Activated CD4-positive, alpha-beta T cell treated with anti-CD3 and anti-CD28 coated beads for 24 hours (primary cell): ENCODE measurements at places on chromosomes 16 and 17.

DNA sequence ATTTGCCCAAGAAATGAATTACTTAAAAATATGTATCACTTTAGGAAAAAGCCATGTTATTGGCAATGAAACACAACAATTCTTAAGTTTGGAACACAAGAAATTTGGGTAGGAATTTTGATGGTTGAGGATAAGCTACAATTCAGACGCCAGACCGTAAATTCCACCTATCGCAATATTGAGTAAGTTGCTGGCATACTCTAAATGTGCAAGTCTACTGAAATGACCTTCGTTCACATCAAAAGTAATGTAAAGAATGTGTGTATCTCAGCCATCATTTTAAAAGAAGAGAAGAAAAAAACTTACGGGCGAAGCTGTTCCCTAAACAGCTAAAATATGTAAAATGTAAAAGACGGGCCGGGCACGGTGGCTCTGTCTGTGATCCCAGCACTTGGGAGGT lies 33.4 kb downstream of the UBE2G1 start:
- no peak for DNase-seq

GRCh38 chr17:45579529-45580495 lies 89.3 kb upstream of the PLEKHM1 start:
- no peak for DNase-seq

DNA sequence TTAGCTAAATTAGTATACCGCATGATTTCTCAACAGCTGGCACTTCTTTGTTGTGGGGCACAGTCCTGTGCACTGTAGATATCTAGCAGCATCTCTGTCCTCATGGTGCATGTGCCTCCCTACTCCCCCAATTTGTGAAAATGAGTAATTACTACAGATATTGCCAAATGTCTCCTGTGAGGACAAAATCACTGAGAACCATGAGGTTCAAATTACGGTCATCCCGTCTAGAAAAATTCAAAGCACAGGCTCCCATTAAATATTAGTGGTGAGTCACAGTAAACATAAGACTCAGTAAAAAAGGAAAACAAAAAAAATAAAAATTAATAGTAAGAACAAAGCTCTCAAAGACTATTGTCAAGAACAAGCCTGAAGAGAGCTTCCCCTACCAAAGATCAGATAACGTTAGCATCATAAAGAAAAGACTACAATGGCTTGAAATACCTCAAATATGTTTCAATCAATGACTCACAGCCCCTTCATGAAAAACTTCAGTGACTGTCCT lies 57.8 kb downstream of the STH start:
- no peak for DNase-seq

- DNase-seq = no peak
These were observed 6.3 kb downstream of the SLFN12L start for GRCh38 chr17:35531160-35531559.

DNA sequence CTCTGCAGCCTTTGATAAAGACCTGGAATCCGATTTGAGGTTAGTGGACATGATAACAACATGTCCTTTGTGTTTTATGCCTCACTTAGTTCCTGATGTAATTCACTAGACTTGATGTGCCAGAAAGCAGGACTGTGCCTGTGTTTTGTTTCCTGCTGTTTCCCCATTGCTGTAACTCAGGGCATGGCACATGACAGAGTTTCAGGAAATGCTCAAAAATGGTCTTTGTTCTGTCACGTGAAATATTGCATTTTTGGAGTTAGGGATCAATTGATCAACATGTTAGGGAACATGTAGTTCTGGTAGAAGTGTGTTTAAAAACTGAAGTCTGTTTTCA lies 32.8 kb downstream of the DHX38 start:
- no peak for DNase-seq

GRCh38 chr17:65762973-65763372 lies 201.5 kb upstream of the AXIN2 start:
- no peak for DNase-seq

DNA sequence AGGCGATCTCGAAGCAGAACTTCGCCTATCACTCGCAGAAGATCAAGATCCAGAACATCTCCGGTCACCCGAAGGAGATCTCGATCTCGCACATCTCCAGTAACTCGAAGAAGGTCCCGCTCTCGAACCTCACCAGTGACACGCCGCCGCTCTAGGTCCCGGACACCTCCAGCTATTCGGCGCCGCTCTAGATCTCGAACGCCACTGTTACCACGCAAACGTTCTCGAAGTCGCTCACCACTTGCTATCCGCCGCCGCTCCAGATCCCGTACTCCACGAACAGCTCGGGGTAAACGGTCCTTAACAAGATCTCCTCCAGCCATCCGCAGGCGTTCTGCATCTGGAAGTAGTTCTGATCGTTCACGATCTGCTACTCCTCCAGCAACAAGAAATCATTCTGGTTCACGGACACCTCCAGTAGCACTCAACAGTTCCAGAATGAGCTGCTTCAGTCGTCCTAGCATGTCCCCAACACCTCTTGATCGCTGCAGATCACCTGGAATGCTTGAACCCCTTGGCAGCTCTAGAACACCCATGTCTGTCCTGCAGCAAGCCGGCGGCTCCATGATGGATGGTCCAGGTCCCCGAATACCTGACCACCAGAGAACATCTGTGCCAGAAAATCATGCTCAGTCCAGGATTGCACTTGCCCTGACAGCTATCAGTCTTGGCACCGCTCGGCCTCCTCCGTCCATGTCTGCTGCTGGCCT lies 10.5 kb downstream of the ELOB start:
- no peak for DNase-seq

DNA sequence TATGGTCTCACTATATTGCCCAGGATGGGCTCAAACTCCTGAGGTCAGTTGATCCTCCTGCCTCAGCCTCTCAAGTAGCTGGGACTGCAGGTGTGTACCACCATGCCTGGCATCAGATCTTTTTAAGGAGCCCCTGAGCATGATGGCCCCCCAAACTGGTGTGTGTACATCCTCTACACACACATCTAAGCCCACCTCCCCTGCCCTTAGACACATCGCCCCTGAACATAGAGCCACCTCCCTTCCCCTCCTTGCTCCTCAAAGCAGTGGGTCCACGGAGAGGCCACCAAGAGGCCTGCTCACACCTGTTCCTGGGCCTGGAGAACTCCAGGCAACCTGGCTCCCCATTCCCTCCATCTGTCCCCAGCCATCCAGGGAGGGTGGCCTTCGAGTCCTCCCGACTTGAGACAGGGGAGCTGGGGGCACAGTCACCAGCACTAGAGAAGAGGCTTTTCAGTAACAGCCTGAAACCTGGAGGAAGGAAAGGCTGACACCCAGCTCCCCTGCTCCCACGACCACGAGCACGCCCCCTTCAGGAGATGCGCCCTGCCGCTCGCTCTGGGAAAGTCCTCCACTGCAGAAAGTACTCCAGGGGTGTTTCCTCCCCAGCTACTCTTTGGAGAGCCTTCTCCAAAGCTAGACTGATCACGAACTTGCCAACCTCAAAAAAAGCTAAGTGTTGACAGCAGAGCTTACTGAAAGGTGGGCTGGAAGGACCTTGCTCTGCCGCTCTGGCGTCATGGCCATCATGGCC lies 12.6 kb upstream of the PRR29 start:
- DNase-seq = no peak

DNA sequence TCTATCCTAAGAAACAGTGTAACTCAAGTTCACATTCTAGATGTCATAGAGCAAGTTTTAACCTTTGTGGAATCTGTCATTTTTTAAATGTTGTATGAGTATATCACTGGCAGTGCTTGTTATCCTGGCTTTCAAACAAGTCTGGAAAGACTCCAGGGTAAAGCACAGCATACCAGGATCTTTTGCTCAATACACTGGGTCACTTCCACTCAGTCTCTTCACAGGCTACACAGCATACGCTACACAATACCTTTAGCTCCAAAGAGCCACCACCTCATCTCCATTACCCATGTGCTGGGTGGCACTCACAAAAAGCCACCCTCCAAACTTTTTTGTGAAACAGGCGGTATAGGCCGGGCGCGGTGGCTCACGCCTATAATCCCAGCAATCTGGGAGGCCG lies 69.5 kb downstream of the PARN start:
- DNase-seq = no peak

GRCh38 chr17:28327709-28328108 lies 7.6 kb downstream of the IFT20 start:
- DNase-seq = no peak

- no peak for DNase-seq
These were observed 50.2 kb downstream of the SDK2 start for GRCh38 chr17:73594025-73594424.

DNA sequence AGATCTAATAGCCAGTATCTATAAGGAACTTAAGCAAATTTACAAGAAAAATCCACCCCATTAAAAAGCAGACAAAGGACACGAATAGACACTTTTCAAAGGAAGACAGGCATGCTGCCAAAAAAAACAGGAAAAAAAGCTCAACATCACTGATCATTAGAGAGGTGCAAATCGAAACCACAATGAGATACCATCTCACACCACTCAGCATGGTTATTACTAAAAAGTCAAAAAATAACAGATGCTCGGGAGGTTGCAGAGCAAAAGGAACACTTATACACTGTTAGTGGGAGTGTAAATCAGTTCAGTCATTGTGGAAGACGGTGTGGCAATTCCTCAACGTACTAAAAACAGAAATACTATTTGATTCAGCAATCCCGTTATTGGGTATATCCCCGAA lies 9.6 kb downstream of the STX8 start:
- DNase-seq = no peak

DNA sequence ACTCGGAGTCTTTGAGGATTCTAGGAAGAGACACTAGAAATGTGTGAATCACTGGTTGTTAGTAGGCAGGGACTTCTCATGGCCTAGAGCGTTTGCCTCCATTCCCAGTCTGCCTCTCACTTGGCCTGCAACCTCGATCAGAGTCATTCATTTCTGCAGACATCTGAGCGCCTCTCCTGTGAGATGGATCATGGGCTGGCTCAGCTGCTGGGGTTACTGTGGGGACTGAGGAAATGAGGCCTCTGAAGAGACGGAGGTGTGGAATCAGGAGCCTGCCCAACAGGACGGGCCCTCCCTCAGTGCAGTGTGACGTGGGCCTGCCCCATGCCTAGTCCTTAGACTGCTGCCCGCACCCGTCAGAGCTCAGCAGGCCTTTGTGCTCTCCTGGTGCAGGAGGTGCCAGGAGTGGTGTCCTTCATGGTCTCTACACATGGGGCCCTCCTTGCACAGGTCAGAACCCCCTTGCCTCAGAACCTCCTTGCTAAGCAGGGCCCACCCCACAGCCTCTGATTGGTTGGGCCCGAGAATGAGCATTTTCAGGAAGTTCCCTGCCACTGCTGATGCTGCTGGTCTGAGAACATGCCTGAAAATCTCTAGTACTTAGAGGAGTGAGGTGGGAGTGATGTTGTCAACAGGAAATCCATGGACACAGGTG lies 99.4 kb downstream of the NPIPB11 start:
- no peak for DNase-seq

DNA sequence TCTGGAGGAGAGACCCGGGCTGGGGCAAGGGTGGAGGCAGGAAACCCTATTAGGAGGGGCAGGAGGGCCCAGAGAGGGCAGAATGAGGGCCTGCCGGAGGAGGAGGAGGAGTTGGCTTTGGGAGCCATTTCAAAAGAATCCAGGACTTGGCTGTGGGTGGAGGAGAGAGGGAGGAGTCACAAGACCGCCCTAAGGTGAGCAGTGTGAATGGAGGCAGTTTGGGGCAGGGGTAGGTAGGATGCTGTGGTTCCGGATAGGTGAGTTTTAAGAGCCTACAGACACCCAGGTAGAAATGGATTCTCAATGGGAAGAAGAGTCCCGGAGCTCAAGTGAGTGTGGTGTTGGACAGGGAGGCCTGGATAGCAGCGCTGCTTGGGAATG lies 80.3 kb downstream of the ARHGAP23 start:
- DNase-seq = no peak

DNA sequence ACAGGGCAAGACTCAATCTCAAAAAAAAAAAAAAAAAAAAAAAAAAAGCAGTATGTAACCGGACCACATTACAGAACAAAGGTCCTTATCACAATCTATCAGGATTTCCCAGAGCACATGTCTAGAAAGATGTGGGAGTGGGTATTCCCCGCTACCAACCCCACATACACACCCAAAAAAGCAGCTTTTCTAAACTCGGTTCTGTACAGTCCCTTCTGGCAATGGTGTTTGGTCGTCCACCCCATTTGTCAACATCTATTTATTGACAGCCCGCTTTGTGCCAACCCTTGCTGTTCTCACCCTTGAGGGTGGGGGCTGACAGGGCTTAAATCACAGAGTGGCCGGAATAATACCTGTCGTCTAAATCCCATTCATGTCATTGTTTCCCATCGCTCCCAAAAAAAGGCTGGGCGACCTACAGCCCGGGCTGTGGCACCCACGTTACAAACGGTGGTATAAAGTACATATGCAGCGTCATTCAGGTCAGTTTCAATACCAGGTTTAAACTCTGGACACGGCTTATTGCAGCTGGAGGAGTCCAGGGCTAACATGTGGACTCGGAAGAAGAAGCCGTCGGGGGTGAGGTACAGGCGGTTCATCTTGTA lies 3.6 kb downstream of the C17orf58 start:
- DNase-seq = no peak

DNA sequence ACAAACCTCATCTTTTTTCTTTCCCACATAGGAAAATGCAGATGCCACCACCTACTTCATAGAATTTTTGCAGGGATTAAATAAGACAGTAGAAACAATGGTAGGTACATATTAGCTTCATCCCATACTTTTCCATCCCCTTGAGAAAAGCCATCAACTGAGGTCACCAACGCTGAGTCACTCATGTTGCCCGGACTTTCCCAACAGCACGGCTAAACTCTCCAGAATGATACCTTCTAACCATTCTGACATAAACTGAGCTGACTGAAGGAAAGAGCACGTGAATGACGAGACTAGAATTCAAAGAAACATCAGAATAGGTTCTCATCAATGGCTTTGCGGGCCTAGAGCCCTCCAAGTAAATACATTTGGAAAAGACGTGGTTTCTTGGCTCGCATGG lies 146.0 kb upstream of the RCVRN start:
- DNase-seq = no peak

DNA sequence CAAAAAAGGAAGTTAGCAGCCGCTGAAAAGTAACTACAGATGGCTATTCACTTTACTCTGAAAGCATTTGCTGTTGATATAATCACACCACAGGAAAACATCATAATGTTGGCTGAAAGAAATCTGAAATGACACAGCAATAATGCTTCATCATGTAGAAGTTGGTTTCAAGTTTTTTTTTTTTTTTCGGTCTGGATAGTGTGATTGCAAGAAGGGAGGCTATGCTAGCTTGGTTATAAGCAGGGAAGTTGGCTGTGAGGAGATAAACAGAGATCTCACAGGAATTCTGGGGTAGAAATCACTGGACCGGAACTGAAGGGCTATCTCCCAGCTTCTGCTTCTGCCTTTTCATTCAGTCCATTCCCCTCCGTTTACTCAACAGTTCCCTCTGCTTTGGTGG lies 57.9 kb downstream of the MYO1D start:
- no peak for DNase-seq

GRCh38 chr17:48357779-48358602 lies 72.0 kb downstream of the SKAP1 start:
- no peak for DNase-seq

DNA sequence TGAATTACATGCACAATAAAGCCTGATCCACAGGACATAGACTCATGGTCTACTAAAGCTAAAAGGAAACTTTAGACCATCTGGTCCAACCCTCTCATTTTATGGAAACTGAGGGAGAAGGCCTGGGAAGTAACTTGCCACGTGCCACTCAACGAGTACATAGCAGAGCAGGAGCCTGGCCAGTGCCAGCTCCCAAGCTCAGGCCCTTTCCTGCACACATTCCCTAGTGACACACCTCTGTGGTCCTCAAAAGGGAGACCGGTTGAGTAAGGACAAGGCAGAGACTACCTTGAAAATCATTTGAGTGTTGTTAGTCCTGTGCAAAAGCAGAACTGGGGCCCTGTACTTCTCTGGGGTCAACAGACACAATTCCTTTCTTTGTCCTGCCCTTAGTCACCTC lies 2.8 kb downstream of the CCL4L2 start:
- DNase-seq = no peak

- no peak for DNase-seq
These were observed 280.2 kb downstream of the SEC14L1 start for GRCh38 chr17:77420804-77421629.
